DMS79 treated with DMSO at 0.1 percent for 48 hours (cell line): ENCODE measurements at places on chromosomes 5 and 9.

- DNase-seq, result no peak
Observed at GRCh38 chr9:76729116-76729515, 35.1 kb upstream of the PCA3 start.

- peak; percentile 67 for DNase-seq
Observed at GRCh38 chr5:14144586-14145434, 1.7 kb downstream of the TRIO start.

GRCh38 chr5:59587489-59588337, 305.8 kb downstream of the PDE4D start:
- peak; percentile 63 for DNase-seq

DNA sequence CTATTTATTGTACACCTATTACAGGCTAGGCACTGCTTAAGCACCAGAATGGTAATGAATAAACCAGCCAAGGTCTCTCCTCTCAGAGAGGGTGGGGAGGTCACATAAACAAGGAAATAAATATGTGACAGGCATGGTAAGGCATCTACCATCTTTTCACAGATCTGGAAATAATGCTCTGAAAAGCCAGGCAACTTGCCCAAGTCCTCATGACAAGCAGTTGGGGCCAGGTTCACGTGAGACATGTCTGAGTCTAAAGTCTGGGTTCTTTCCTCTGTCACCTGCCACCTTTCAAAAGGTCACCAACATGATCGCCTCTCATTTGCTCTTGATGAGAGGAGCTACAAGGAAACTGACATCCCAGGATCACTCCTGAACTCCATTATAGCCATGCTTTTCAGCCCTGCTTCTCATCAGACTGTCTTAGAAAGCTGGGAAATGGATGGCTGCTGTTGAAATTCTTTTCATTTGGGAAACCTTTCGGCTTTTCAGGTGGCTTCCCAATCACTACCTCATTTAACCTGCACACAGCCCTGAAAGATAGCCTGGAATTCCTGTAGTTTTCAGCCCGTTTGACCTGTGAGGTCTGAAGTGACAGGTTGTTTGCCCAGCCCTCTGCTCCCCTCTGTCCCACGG, 123.1 kb downstream of the CRB2 start:
- no peak for DNase-seq

- no peak for DNase-seq
Observed at GRCh38 chr9:79812099-79812498, 240.3 kb downstream of the TLE4 start.

GRCh38 chr5:179698935-179699615, at the start of gene CANX:
TSS of gene CANX (plus strand) at chr5:179698967. CDS start at chr5:179705682, 6,715 bp downstream.
- no peak for DNase-seq
